ENCODE measurements at places on chromosomes 12 and 14. TPM values are rescaled to one million over a fixed set of nuclear protein-coding genes. Genes with fewer than 3 reads are reported as not detected.

GRCh38 chr12:121009741-121010140 lies 6.5 kb downstream of the C12orf43 start:
- no peak overlapping the region for H3K27ac ChIP-seq
- no peaks in the 10 kb centered on the region for H3K4me1 ChIP-seq
- no peak for DNase-seq
- H3K27me3 ChIP-seq, result no peaks in the 10 kb centered on the region

- no peak for DNase-seq
- peaks cover 76% of the 10 kb centered on the region for H3K4me1 ChIP-seq
- no peak overlapping the region for H3K4me3 ChIP-seq
- peaks cover 19% of the 10 kb centered on the region for H3K36me3 ChIP-seq
- H3K27me3 ChIP-seq, result no peaks in the 10 kb centered on the region
- peak overlapping the region; percentile 91 for H3K27ac ChIP-seq
Measured at GRCh38 chr12:6960593-6961277, 9.6 kb downstream of the PTPN6 start.

- DNase-seq, result no peak
- H3K4me3 ChIP-seq, result no peak overlapping the region
- H3K27ac ChIP-seq, result no peak overlapping the region
- no peaks in the 10 kb centered on the region for H3K27me3 ChIP-seq
Measured at GRCh38 chr12:132133952-132134652, 10.0 kb downstream of the DDX51 start.

GRCh38 chr12:13472690-13473089 lies 276.2 kb downstream of the EMP1 start:
- H3K27me3 ChIP-seq, result no peaks in the 10 kb centered on the region
- DNase-seq, result no peak
- H3K4me3 ChIP-seq, result no peak overlapping the region
- no peak overlapping the region for H3K27ac ChIP-seq
- H3K36me3 ChIP-seq, result no peaks in the 10 kb centered on the region

- no peak overlapping the region for H3K4me3 ChIP-seq
- no peaks in the 10 kb centered on the region for H3K36me3 ChIP-seq
- DNase-seq, result no peak
- no peak overlapping the region for H3K27ac ChIP-seq
- H3K27me3 ChIP-seq, result no peaks in the 10 kb centered on the region
Measured at GRCh38 chr12:51726931-51727330, 121.6 kb downstream of the FIGNL2 start.

- peaks cover 18% of the 10 kb centered on the region for H3K36me3 ChIP-seq
- H3K27me3 ChIP-seq, result no peaks in the 10 kb centered on the region
- no peak overlapping the region for H3K4me3 ChIP-seq
Measured at GRCh38 chr12:109950625-109951024, 45.5 kb downstream of the GIT2 start.

DNA sequence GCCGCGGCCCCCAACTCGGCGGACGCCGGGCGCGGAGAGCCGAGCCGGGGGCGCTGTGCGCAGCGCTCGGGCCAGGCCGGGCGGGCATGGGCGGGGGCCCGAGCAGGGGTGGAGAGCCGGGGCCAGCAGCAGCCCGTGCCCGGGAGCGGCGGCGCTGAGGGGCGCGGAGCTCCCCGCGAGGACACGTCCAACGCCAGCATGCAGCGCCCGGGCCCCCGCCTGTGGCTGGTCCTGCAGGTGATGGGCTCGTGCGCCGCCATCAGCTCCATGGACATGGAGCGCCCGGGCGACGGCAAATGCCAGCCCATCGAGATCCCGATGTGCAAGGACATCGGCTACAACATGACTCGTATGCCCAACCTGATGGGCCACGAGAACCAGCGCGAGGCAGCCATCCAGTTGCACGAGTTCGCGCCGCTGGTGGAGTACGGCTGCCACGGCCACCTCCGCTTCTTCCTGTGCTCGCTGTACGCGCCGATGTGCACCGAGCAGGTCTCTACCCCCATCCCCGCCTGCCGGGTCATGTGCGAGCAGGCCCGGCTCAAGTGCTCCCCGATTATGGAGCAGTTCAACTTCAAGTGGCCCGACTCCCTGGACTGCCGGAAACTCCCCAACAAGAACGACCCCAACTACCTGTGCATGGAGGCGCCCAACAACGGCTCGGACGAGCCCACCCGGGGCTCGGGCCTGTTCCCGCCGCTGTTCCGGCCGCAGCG lies 639 bp downstream of the FZD10 start:
- peak; percentile 15 for DNase-seq
- H3K27me3 ChIP-seq, result peaks cover 5% of the 10 kb centered on the region
- H3K4me1 ChIP-seq, result peaks cover 11% of the 10 kb centered on the region
- H3K27ac ChIP-seq, result no peak overlapping the region
- peak overlapping the region; percentile 47 for H3K4me3 ChIP-seq
- no peaks in the 10 kb centered on the region for H3K36me3 ChIP-seq

DNA sequence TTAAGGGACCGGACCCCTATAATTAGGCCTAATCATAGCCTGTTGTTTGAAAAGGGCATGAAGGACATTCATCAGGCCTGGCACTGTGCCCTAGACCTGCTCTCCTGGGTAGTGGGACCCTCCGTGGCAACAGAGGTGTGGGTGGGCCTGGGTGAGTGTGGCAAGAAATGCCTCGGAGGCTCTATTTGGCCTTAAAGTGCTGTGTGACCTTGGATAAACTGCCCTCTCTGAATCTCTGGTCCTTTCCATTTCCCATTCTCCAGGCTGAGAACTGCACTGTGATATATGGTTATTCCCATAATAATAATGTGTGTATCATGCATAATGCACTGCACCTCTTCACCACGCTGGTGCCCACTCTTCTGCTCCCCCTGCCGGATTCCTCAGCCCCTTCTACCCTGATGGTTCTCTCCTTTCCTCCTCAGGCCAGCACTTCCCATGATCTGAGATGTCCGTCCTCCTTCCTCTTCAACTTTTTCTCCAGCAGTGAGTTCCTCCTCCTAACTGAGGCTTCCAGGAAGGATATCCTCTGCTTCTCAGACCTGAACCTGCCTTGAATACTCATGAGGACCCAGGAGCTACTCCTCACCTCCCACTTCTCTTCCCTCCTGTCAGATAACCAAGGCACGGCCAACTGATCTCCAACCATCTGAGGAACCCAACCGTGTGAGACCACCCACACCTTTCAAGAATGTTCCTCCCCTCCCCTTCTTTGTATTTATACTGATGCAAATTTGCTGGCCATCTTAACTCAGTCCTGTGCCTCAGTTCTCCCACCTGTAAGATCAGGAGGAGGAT lies 111.0 kb upstream of the PZP start:
- no peak for DNase-seq
- no peaks in the 10 kb centered on the region for H3K27me3 ChIP-seq
- H3K4me1 ChIP-seq, result no peaks in the 10 kb centered on the region
- no peak overlapping the region for H3K27ac ChIP-seq

GRCh38 chr12:105738051-105738450 lies 400.7 kb downstream of the NUAK1 start:
- H3K4me1 ChIP-seq, result peaks cover 14% of the 10 kb centered on the region
- H3K27ac ChIP-seq, result peak overlapping the region; percentile 30
- no peak overlapping the region for H3K4me3 ChIP-seq
- DNase-seq, result peak; percentile 24
- H3K27me3 ChIP-seq, result no peaks in the 10 kb centered on the region

DNA sequence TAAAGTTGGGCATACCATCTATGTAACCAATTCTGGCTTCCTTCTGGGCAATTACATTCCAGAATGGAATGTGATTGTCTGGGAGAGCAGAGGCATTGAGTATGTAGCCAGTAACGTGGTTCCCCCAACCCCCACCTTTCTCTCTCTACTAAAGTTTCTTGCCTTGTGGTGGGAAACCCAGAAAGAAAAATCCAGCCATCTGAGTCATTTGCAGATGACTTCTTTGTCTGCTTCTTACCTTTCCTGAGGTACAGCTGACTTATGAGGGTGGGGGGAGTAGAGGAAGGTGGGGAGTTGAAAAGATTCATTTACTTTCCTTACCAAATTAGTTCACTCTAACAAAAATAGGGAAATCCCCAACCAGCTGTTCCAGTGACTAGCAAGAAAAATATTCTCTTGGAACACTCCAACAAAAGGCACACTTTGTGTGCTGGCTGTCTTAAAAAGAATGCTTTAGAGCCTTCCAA lies 112.1 kb upstream of the FRMD6 start:
- no peaks in the 10 kb centered on the region for H3K27me3 ChIP-seq
- H3K36me3 ChIP-seq, result no peaks in the 10 kb centered on the region
- H3K4me3 ChIP-seq, result no peak overlapping the region
- DNase-seq, result no peak
- H3K27ac ChIP-seq, result no peak overlapping the region

DNA sequence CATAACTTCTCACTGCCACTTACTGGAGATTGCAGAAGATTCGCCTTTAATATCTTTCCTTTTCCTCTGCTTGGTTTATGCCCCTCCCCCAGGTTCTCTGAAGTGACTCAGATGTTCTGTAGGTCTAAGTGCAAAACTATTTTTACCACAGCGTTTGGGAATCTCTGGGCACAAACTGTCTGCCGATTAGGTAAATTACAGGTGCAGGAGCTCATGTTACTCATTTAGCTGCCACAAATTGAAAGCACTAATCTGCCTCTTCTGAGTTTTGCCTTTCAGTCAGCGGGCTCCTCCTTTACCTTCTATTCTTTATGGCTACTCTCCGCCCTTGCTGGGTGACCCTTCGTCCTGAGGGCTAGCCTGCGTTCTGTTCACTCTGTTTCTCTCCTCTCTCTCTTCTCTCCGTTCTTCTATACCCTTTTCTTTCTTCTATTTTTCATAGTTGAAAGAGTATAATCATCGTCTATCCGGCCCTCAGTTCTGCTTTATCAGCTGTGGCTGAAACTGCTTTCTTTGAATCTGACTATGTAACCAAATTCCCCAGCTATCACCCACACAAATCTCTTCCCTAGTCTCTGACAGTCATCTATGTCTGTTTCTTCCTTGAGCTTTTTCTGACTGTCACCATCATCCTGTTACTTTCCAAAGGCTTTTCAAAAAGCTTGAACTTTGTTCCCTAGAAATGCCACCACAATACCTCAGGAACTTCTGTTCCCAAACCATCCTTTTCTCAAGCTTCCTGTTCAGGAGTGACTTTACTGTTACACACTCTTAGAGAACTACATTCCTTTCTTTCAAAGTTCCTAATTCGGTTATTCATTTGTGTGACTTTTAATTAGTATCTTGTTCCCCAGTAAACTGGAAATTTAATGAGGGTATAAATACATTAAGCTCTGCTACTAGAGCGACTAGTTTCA lies 4.3 kb upstream of the MYF6 start:
- no peak for DNase-seq
- no peaks in the 10 kb centered on the region for H3K36me3 ChIP-seq
- no peak overlapping the region for H3K27ac ChIP-seq
- no peak overlapping the region for H3K4me3 ChIP-seq
- no peaks in the 10 kb centered on the region for H3K27me3 ChIP-seq
- no peaks in the 10 kb centered on the region for H3K4me1 ChIP-seq

- H3K36me3 ChIP-seq, result peaks cover 17% of the 10 kb centered on the region
- no peaks in the 10 kb centered on the region for H3K27me3 ChIP-seq
- H3K4me1 ChIP-seq, result no peaks in the 10 kb centered on the region
- no peak overlapping the region for H3K4me3 ChIP-seq
Measured at GRCh38 chr14:88422919-88423650, 37.6 kb downstream of the SPATA7 start.

DNA sequence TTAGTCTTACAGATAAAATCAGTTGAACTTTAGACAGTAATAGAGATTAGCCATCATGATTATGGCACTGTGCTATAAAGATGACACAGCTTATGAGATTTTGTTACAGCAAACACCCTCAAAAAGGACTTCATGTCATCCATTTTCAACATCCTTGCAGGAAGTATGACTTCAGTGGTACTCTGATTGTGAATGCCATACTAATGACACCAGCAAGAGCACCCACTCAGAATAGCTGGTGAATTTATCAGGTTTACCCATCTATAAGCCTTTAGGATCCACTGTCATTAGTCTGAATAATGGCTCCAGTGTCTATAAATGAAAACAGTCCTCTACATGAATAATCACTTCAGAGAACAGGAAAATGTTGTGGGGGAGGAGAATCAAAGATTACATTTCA lies 615.2 kb downstream of the RPS29 start:
- no peaks in the 10 kb centered on the region for H3K36me3 ChIP-seq
- H3K4me3 ChIP-seq, result no peak overlapping the region
- no peaks in the 10 kb centered on the region for H3K27me3 ChIP-seq
- no peak overlapping the region for H3K27ac ChIP-seq
- DNase-seq, result no peak
- no peaks in the 10 kb centered on the region for H3K4me1 ChIP-seq

Gene ASB2
- 1.9 TPM for total RNA-seq

Gene GOLT1B
- total RNA-seq, result 36.7 TPM

Gene GLIPR1L2
- total RNA-seq, result 0.91 TPM

Gene METTL1
- total RNA-seq, result 16.3 TPM

Measured in upper lobe of left lung (tissue), 6 donors.